Glomerular endothelial cell (primary cell): ENCODE measurements at places on chromosomes 12 and 14. TPM values are rescaled to one million over a fixed set of nuclear protein-coding genes. Genes with fewer than 3 reads are reported as not detected.

GOLGA3 gene
- total RNA-seq, result 80.7 and 110 TPM in 2 replicates

RFC5 gene
- 10.0 and 14.1 TPM in 2 replicates for total RNA-seq

IL31 gene
- not detected in 2 replicates for total RNA-seq

VRTN gene
- not detected in 2 replicates for total RNA-seq

SLC35F4 gene
- not detected in 2 replicates for total RNA-seq

- DNase-seq, result no peak
Measured at GRCh38 chr12:124315372-124316044, 20.6 kb downstream of the RFLNA start.

DNA sequence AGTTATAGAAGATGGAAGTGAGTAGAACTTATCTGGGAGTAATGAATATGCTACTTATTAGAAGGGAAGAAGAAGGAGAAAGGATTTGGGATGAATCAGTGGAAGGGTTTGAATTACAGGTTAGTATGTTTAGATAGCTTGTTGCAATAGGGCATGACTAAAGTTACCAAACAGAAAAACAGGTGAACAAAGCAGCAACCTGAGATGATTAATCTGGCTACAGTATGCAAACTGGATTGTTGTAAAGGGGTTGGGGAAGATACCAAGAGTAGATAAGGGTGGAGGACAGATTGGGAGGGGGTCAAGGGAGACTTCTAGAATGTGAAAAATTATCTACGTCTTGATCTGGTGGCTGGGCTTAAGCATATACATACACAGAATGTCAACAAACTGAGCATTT is 73.4 kb upstream of the CLEC14A start:
- DNase-seq, result no peak

DNA sequence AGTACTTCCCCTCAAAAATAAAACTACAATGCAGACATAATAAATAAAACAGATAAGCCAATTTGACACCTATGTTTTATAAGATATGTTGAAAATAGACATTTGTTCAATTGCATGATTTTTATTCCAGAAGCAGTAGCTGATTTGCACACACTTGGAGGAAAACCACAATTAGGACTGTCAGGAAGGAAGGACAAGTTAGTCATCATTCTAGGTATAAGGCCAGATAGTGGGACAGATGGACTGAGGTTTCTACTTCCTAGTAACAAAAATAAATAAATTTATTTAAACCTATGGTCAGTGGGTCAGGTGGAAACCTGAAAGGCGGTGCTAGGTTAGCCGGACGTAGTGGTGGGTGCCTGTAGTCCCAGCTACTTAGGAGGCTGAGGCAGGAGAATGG is 141.8 kb upstream of the RASSF8 start:
- DNase-seq, result peak; percentile 20

GRCh38 chr14:105294142-105294597 is 6.6 kb downstream of the BRF1 start:
- peak; percentile 44 for DNase-seq
